ENCODE measurements at places on chromosomes 7 and 10.

- H3K27me3 ChIP-seq: peaks cover 11% of the 10 kb centered on the region
- H3K36me3 ChIP-seq: no peaks in the 10 kb centered on the region
- peak overlapping the region; percentile 70 for H3K4me3 ChIP-seq
- DNase-seq: no peak
Observed at GRCh38 chr10:52232561-52233350, 81.3 kb upstream of the DKK1 start.

DNA sequence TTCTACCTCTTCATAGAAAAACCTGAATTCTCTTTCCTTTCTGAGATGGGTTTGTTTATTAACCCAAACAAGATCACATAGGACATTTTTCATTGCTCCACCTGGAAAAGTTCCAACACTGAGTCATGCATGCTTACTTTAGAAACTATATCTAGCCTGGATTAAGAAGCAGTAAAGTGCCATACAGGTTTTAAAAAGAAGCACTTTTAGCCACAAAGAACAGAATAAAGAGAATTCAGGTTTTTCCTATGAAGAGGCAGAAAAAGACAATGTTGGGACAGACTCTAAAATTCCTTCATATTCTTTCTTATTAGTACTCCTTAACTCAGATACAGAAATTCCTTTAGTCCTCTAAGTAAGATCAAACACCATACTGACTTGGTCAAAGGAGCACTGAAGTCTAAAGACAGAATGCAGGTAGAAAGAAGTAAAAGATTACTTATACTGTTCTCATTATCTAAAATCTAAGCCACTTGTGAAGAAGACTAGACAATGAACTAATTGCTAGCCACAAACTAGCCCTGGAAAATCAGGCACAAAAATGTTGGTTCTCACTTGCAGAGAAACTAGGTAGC lies 241.3 kb downstream of the ANK3 start:
- H3K27me3 ChIP-seq: no peaks in the 10 kb centered on the region
- no peaks in the 10 kb centered on the region for H3K36me3 ChIP-seq
- no peak overlapping the region for H3K27ac ChIP-seq
- H3K4me3 ChIP-seq: no peak overlapping the region
- no peaks in the 10 kb centered on the region for H3K4me1 ChIP-seq

- H3K36me3 ChIP-seq: peaks cover 5% of the 10 kb centered on the region
- no peak for DNase-seq
- H3K4me3 ChIP-seq: no peak overlapping the region
- peaks cover 22% of the 10 kb centered on the region for H3K27me3 ChIP-seq
- H3K4me1 ChIP-seq: peaks cover 23% of the 10 kb centered on the region
Observed at GRCh38 chr7:127396184-127396583, 3.7 kb upstream of the ZNF800 start.

DNA sequence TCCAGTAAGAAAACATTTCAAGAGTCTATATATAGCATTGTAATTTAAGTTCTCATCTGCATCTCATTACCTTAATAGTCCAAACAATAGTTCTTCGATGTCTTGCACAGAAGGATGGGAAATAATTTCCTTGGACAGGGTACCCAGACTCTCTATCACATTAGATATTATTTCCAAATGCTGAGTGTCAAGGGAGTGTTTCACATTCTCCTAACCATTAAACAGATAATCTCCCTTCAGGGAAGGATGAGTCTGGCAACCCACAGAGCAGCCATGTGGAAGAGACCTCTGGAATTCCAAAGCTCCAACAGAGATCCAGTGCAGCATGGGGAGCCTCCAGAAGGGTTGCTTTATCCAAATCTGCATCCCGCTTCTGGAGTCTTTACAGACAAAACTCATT lies 89.6 kb downstream of the FZD1 start:
- no peak overlapping the region for H3K4me3 ChIP-seq
- no peak overlapping the region for H3K27ac ChIP-seq
- H3K4me1 ChIP-seq: no peaks in the 10 kb centered on the region
- H3K27me3 ChIP-seq: no peaks in the 10 kb centered on the region

DNA sequence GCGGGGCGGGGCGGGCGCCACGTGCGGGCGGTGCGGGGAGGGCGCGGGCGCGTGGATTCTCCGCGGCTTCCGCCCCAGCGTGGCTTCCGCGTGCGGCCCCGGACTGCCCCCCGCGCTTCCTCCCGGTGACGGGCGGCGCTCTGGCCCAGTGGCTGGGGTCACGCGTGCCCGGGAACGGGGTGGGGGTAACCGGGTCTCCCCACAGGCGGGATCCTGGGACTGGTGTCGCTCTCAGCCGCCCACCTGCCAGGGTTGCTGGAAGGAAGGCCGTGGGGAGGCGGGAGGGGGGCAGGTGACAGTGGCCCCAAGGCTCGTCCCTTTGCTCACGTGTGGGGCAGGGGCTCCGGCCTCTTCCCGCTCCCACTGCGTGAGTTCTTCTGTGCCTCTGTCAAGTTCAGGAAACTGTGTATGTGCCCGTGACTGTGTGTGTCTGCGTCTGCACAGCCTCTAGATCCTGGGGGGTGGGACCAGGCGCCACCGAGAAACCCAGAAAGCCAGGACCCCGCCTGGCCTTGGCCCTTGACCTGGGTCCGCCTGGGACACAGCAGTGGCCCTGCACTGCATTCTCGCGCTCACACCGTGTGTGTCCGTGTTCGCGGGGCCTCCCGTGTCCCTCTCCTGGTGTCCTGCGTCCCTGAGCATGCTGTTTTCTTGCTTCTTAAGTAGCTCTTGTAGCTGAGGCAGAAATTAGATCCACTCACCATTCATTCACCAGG lies 919 bp downstream of the MAFK start:
- H3K27me3 ChIP-seq: peaks cover 5% of the 10 kb centered on the region
- H3K27ac ChIP-seq: peak overlapping the region; percentile 91
- peaks cover 20% of the 10 kb centered on the region for H3K4me1 ChIP-seq
- H3K36me3 ChIP-seq: peaks cover 3% of the 10 kb centered on the region
- H3K4me3 ChIP-seq: peak overlapping the region; percentile 90

- H3K27me3 ChIP-seq: no peaks in the 10 kb centered on the region
- DNase-seq: no peak
- peaks cover 19% of the 10 kb centered on the region for H3K36me3 ChIP-seq
- H3K4me1 ChIP-seq: peaks cover 3% of the 10 kb centered on the region
- H3K4me3 ChIP-seq: no peak overlapping the region
Observed at GRCh38 chr7:135650831-135651573, 11.3 kb upstream of the STMP1 start.

DNA sequence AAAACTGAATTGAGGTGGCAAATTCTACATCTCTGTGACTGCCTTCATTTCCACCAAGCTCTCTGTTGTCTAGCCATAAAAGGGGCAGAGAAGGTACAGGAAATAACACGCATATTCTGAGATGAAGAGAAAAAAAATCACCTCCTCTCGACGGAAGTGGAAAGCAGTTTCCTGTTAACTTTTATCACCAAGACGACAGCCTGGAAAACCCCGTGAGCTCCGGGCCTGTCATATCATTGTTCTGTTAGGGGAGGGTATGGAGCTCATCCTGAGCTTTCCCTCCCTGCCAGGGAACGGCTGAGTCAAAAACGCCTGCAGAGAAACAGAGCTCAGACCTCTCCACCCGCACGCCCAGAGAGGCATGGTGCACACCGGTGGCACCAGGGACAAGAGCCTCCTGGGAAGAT lies 200.3 kb downstream of the PRPF18 start:
- peak overlapping the region; percentile 76 for H3K4me3 ChIP-seq
- peaks cover 30% of the 10 kb centered on the region for H3K4me1 ChIP-seq
- DNase-seq: peak; percentile 78

DNA sequence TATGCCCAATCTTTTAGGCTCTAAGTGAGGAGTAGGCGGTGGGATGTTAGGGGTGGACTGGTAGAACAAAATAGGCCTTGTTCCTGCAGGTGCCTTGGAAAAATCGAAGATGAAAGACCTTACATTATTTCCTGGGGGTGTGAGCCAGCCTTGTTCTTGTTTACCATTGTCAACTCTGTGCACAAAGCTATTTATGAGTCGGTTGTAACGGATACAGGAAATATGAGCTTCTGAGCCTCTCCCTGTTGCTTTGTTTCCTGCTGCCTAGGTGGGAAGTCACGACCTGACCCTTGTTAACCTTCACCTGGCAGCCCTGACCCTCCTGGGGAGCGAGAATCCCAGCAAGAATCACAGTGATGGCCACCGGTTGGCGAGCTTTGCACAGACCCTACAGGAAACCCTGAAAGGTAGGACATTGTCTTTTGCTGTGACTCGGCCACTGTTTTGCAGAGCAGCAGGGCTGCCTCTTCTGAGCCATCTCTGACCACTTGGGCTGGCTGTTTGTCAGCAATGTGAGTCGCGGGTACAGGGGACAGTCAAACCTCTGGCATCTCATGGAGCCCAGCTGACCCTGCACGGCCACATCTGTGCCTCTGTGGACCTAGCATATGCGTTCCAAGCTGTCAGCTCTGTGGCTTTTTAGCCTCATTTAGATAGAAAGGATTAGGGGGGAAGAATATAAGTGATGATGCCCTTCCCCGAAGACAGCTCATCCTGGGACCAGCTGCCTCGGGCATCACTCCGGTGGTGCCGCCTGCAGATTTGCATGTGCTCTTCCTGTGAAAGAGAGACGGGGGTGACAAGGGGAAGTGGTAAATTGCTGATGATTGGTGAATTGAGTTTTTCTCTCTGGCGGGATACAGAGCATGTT lies 102.1 kb upstream of the ANLN start:
- H3K4me1 ChIP-seq: peaks cover 59% of the 10 kb centered on the region
- peak; percentile 30 for DNase-seq

Measured in T-helper 2 cell treated with Interferon-gamma antibody and Interleukin-4, amounts not matched to agents 5 μg/mL and 100 μg/mL, for 36 hours (primary cell).